ENCODE measurements at places on chromosomes 2 and 18.

DNA sequence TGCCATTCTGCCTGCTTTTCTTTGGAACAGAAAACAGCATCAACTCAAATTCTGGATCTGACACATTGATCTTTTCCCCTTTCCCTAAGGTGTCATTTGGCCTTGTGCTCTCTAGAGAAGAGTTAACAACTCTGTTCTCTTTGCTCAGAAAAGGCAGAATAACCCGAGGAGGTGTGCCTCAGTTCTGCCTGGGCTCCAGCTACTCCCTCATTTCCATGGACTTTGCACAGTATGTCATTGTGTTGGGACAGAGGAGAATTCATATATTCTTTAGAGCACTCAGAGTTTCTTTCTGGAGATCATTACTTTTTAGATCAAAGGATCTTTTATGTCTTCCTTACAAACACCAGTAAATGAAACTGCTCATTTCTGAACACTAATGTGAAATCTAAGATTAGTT is 249.1 kb downstream of the PHLPP1 start:
- DNase-seq: no peak

- DNase-seq: peak; percentile 31
Observed at GRCh38 chr18:70288171-70288850, 534 bp upstream of the SOCS6 start.

- DNase-seq: no peak
Observed at GRCh38 chr2:96146153-96146880, 1.1 kb upstream of the DUSP2 start.

- no peak for DNase-seq
Observed at GRCh38 chr2:230046491-230046890, 22.2 kb downstream of the SLC16A14 start.

GRCh38 chr2:111975819-111976218 is 77.4 kb downstream of the MERTK start:
- no peak for DNase-seq

DNA sequence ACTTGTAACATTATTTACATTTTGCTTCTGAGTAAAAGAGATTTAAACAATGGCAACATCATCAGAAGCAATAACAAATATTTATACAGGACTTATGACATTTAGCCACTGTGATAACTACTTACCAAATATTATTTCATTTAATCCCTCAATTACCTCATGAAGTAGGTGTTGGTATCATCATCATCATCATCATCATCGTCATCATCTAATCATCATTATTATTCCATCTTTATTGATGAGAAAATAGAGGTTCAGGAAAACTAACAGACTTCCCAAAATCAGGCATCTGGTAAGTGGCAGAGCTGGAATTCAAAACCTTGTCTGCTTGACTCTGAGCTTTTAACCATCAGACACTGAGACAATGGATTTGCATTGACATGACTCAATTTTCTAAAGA is 204.4 kb downstream of the NCKAP5 start:
- no peak for DNase-seq

DNA sequence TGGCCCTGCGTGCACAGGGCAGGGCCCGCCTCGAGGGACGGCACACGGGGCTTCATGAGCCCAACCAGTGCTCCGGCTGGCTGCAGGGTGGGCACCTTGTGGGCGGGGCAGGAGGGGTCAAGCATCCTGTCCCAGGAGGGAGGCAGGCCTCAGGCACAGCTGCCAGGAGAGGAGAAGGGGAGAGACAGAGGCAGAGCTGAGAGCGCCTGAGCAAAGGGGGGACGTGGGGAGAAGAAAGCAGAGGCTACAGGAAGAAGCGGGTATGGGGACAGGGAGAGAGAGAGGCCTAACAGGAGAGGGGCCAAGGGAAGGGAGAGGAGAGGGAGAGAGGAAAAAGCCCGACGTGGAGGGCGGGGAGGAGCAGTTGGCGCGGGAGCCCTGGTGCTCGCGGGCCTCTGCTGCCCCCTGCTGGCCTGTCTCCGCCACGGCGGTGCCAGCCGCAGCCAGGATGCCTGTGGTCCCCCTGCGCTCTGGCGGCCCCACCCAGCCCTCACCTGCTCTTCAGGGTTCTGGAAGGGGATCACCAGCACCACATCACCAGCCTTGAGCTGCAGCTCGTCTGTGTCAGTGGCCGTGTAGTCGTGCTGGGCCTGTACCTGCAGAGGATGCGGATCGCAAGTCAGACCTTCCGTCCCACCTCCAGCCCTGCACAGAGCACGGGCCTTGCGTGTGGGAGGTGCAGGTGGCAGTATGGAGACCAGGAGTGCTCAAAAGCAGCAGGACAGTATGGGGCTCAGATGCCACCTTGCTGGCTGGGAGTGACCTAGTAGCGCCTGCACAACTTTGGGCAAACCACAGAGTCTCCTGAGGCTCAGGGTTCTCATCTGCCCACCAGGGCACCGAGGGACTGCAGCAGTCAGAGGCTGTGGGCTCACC is 56.8 kb downstream of the BIN1 start:
- peak; percentile 42 for DNase-seq

- peak; percentile 3 for DNase-seq
Observed at GRCh38 chr2:190533175-190533967, 1.2 kb downstream of the NEMP2 start.

- DNase-seq: no peak
Observed at GRCh38 chr2:215554689-215555498, 119.0 kb upstream of the FN1 start.

DNA sequence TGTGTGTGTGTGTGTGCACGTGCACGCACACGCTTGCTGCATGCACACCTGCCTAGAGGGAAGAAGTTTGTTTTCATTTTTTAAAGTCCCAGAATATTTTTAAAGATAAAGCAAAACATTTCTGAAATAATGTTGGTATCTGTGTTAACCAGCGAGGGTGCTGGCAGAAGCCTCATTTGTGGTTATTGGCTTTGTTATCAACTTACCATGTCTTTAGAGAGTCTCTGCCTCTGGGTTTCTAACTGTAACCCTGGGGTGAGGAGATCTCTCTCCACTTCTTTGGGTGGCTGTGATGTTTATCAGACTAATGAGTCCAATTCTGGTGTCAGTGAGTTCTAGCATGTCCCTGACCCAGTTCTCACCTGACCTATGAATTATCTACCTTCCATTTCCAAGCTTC is 927.6 kb upstream of the FANCL start:
- no peak for DNase-seq

GRCh38 chr2:97995026-97995733 is 568 bp downstream of the TMEM131 start:
- DNase-seq: peak; percentile 40

DNA sequence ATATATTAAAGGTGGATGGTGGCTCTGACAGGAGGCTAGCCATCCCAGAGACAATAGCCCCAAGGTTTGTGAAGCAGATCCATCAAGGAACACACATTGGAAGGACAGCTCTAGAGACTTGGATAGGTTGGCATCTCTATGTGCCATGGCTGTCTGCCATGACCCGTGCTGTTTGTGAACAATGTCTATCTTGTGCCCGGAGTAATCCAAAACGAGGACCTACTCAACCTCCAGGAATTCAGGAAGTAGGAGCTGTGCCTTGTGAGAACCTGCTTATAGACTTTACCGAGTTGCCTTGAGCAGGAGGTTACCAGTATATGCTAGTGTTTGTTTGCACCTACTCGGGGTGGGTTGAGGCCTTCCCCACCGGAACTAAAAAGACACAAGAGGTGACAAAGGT is 43.1 kb upstream of the SELENOI start:
- DNase-seq: peak; percentile 14

GRCh38 chr2:27049422-27050280 is 1.8 kb upstream of the AGBL5 start:
- DNase-seq: no peak

- DNase-seq: peak; percentile 35
Observed at GRCh38 chr2:210445116-210445707, 31.3 kb downstream of the LANCL1 start.

GRCh38 chr18:32048507-32049091 is 30.0 kb downstream of the RNF125 start:
- DNase-seq: peak; percentile 67

- peak; percentile 83 for DNase-seq
Observed at GRCh38 chr2:46335391-46336282, 38.4 kb downstream of the EPAS1 start.

DNA sequence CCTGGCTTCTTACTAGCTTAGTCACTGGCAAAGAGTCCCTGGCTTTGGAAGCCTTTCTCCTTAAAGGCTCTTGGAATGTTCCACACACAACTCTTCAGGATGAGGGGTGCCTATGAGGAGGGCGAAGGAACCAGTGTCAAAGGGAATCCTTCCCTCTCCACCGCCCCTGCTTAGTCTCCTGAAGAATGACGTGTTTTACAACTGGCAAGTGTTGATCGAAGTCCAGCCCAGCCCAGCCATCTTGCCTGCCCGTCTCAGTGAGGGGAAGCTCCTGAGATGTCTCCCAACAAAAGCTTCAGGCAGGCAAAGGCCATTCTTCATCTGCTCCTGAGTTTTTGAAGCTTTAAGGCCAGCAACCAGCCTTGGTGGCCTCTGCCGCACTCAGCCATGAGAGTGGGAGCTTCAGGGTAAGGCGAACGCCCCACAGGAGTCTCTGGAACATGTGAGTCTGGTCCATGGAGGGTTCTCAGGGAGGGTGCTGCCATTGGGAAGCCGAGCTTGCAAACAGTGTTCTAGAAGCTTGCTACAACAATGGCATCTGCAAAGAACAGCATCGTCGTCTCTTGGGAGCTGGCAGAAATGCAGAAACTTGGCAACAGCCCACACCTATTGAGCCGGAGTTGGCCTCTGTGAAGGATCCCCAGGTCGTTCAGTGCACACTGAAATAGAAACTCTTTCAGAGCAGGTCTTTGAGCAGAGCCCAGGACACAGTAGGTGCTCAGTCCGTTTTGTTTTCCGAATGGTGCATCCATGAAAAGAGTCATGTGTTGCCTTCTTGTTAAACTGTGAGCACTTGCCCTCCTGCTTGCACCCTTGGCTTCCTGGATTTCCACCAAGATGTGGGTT is 220.7 kb downstream of the SEPTIN10 start:
- DNase-seq: no peak

DNA sequence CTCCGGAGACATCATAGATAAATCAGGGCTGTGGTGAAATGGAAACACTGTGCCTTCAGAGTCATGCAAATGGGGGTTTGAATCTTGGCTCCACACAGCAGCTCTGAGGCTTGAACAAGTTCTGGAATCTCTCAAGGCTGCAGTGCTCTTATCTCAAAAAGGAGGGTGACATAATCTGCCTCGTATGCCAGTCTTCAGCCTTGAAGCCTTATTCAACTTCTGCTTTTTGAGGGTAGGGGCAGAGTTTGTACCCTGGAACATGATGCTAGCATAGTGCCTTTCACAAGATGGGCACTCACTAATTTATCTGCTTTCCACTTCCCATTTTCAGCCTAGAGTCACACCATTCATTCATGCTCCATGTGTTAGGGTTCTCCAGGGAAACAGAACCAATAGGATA is 42.3 kb downstream of the GATA6 start:
- no peak for DNase-seq

- DNase-seq: no peak
Observed at GRCh38 chr2:131046028-131046917, 47.0 kb downstream of the FAM168B start.

GRCh38 chr2:223815884-223816570 is 21.4 kb downstream of the AP1S3 start:
- DNase-seq: no peak

DNA sequence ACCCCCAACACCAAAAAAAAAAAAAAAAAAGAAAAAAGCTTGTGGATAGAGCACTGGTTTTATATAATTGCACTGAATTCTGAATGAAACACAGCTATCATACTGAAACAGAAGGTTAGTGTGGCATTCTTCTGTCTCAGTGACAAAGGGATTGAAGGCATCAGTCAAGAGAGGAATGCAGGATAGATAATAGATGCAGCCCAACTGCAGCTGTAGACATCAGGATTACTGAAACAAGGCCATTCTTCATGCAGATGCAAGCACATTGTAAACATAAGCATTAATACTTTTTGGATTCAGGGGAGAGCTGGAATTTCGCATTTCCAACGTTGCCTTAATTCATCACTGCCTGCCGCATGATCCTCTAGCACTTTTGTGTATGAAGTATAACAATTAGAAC is 897.4 kb upstream of the KLHL29 start:
- DNase-seq: no peak

DNA sequence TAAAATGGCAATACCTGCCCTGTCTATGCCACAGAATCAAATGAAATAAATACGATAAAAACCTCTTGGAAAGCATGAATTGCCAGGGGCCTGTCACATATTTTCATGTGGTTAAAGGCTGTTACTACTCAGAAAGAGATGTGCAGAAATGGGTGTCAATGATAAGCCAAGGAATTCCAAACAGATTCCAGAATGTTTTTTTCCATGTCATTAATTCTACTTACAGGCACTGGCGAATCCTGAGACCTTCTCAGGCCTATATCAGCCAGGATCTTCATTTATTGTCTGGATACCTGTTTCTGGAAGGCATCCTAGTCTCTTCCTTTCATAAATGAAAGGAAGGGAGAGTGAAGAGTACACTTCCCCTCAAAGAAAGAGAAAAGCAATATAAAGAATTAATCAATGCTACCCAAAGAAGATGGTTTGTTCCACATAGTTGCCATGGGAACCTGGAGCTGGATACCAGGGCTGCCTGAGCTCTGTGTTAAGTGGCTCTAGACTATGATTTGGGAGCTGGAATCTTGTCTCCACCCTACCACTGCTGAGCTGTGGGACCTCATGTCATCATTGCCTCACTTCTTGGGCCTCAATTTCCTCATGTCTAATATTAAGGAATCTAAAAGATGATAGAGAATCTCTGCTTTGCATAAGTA is 335.1 kb upstream of the SKOR2 start:
- DNase-seq: no peak
